ENCODE measurements at places on chromosomes 2 and 18.

- no peak for DNase-seq
Observed at GRCh38 chr2:138223319-138223718, 259.0 kb downstream of the HNMT start.

- DNase-seq, result no peak
Observed at GRCh38 chr2:169775765-169776164, 22.9 kb upstream of the SSB start.

DNA sequence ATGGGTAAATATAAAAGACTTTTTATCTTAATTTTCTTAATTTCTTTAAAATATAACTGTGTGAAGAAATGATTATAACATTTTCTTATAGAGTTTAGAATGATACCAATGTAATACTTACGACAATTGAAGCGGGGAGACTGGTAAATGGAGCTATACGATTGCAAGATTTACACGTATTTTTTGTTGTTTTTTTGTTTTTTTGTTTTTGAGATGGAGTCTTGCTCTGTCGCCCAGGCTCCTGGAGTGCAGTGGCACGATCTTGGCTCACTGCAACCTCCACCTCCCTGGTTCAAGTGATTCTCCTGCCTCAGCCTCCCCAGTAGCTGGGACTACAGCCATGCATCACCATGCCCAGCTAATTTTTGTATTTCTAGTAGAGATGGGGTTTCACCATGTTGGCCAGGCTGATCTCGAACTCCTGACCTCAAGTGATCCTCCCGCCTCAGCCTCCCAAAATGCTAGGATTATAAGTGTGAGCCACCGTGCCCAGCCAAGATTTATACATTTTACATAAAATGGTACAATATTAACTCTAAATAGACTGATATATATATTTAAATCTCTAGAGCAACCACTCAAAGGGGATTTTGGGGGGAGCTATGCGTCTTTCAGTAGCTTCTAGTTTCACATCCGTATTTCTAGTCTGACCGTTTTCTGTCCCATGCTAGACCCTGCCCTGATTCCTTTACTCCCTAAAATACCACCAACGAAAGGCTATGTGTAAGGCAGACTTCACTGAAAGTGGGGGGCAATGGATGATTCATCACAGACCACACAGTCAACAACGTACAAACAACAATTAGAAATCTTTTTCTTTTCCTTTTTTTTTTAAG lies 28.2 kb upstream of the ATG16L1 start:
- no peak for DNase-seq

GRCh38 chr2:238502956-238503791 lies 76.4 kb downstream of the ASB1 start:
- no peak for DNase-seq

DNA sequence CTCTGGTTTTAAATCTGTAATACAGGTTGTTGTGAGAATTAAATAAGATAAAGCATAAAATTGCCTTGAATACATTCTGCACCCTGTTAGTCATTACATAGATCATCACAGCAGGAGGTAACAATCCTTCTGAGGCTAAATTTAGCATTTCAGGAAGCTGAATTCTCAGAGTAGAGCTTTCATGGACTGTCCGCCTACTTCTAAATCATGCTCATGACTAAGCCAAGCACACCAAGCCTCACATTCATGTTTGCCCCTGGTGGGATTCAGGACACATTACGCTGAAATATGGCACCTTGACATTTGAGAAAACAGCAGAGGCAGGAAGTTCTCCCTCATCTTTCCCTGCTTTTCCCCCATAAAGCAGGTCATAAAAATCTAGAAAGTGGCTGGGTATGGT lies 16.6 kb upstream of the PIK3C3 start:
- DNase-seq, result no peak

DNA sequence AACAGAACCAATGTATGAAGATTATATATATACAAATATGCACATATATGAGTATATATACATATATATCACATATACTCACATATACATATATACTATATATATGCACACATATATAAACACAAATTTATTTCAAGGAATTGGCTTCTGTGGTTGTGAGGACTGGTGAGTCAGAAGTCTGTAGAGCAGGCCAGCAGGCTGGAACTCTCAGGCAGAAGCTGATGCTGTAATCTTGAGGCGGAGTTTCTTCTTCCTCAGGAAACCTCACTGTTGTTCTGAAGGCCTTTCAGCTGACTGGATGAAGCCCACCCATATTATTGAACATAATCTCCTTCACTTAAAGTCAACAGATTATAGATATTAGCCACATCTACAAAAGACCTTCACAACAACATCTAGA lies 143.9 kb upstream of the CREB1 start:
- no peak for DNase-seq

DNA sequence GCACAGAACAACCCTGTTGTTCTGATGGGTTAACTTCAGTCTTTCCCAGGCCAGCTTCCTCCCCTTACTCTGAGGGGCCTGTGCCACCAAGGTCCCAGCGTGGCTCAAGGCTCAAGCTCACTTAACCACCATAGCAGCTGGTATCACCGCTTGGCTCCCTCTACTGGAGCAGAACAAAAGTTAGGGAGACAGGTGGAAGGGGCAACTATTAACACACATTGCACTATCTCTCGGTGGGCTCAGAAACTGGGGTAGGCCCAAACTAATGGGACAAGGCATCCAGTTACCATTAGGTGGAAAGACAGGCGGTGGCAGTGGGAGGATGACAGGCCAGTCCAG lies 88.7 kb upstream of the ATL2 start:
- no peak for DNase-seq

- DNase-seq, result no peak
Observed at GRCh38 chr2:54053830-54054229, 61.6 kb upstream of the ACYP2 start.

DNA sequence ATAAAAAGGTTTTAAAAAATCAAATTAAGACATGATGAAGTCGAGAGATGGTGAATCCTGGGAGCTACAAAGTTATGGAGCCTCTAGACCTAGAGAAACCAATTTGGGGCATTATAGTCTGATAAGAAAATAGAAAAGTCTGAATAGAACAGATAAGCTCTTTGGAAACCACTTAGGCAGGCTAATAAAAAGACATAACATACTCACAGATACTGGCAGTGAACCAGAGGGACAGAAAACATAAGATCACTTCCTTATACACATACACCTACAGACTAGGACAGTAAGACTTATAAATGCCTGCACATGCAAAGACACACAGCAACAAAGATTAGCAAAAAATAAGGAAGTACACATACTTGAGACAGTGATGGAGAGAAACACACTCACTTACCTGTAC lies 20.0 kb downstream of the SMC6 start:
- DNase-seq, result no peak
